ENCODE measurements at places on chromosomes 11 and 22.

- peak; percentile 41 for DNase-seq
Observed at GRCh38 chr22:29478326-29479276, 1.4 kb upstream of the NEFH start.

DNA sequence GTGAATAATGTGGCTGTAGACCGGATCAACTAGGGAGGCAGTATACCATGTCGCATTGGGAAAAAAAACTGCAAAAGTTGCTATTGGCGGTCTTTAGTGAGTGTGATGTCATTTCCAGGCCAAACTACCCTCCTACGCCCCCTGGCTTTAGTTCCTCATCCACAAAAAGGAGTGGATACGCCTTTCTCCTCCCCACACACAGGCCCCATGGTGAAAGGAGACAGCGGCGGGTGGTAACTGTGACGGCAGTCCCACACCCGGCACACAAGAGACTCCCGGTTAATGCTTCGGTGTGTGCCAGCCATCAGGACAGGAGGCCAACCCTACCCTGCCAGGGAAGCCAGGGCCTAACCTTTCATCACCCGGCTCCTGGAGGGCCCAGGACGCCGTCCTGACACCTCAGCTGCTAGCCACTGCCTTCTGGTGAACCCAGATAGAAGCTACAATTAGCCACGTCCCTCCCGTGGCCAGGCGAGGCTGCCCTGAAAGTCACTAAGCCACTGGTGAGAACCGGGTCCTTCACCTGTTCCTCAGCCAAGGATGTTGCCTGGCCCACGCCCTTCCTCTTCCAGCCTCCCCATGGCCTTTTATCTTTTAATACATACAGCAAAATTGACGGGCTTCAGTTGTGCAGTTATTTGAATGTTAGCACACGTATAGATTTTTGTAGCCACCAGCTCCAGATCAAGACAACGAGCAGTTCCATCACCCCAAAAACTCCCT lies 10.8 kb downstream of the TP53I11 start:
- no peak for DNase-seq

- no peak for DNase-seq
Observed at GRCh38 chr11:67639438-67639859, at the start of gene TBX10. TSS of gene TBX10 (minus strand) at chr11:67639763. CDS start at chr11:67639472, 291 bp downstream.

GRCh38 chr11:128269466-128269865 lies 317.9 kb downstream of the ETS1 start:
- DNase-seq: no peak

Measured in activated CD4-positive, alpha-beta memory T cell treated with anti-CD3 and anti-CD28 coated beads for 36 hours (primary cell).